Esophagus muscularis mucosa (tissue), 4 donors: ENCODE measurements at places on chromosomes 7 and 10. TPM values are rescaled to one million over a fixed set of nuclear protein-coding genes. Genes with fewer than 3 reads are reported as not detected.

PTF1A gene
- total RNA-seq, result not detected

KAZALD1 gene
- total RNA-seq, result 2.1 TPM

AKR1D1 gene
- not detected for total RNA-seq

GBF1 gene
- total RNA-seq, result 34.9 TPM

CRYGN gene
- total RNA-seq, result 1.3 TPM

GRCh38 chr10:73439605-73440312, 6.4 kb upstream of the MSS51 start:
- no peaks in the 10 kb centered on the region for H3K27me3 ChIP-seq
- H3K27ac ChIP-seq, result no peak overlapping the region
- H3K36me3 ChIP-seq, result peaks cover 19% of the 10 kb centered on the region
- H3K4me3 ChIP-seq, result no peak overlapping the region
- DNase-seq, result no peak

DNA sequence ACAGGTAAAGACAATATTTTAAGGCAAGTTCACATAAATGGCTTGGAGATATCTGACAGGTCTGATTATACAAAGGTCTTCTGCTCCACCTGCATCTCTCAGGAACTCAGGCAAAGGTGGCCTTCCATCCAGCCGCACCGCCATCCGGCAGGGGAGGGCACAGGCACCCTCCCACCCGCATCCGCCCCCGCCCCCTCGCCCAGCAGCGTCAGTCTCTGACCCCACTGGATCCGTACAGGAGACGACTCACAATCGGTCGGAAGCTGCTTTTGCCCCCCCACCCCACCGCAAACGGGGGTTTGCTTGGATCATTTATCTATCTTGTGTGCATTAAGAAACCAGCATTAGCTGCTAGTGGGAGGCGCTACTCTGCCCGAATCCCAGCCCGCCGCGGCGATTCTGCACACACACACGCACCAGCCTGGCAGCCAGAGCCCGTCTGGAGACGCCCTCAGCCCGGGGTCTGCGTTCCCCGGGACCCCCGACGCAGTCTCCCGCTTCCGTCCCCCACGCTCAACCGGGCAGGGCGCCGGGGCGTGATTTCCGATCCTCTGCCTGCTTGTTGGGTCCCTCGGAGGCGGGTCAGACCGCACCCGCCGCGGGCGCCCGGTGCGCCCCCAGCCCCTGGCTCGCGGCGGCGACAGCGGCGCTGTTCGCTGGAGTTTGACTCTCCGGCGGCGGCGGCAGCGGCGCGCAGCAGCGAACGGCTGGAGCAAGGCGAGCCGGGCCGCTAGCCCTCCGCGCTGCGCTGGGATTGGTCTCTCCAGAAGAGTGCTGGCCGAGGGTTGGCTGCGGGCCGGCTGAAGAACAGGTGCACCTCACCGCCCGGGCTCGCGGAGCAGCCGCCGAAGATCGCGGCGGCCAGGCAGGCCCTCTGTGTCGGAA, 820 bp upstream of the NRG3 start:
- H3K4me3 ChIP-seq, result peak overlapping the region; percentile 58
- peaks cover 26% of the 10 kb centered on the region for H3K4me1 ChIP-seq
- no peaks in the 10 kb centered on the region for H3K36me3 ChIP-seq
- H3K27ac ChIP-seq, result no peak overlapping the region

DNA sequence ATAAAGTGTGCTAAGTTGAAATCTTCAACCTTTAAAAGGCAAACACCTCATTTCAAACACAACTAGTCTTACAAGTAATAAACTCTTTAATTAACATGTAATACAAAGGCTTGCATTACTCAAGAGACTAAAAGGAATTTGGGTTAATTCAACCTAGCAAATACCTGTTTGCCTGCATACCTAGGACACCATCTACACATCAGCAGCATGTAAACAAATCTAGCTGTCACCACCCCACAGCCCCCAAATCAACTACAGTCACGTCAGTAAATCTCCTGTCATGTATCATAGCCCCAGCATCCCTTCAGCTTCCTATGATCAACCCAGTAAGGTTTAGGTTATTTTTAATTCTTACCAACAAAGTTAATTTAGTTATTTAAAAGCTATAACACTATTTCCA, 33.5 kb downstream of the ZNF800 start:
- peaks cover 9% of the 10 kb centered on the region for H3K36me3 ChIP-seq
- DNase-seq, result no peak
- no peak overlapping the region for H3K4me3 ChIP-seq

- no peaks in the 10 kb centered on the region for H3K36me3 ChIP-seq
- H3K27ac ChIP-seq, result no peak overlapping the region
- H3K27me3 ChIP-seq, result no peaks in the 10 kb centered on the region
- no peak overlapping the region for H3K4me3 ChIP-seq
- no peak for DNase-seq
- peaks cover 3% of the 10 kb centered on the region for H3K4me1 ChIP-seq
These were observed 346.1 kb upstream of the ANKRD30A start for GRCh38 chr10:36779238-36779846.

DNA sequence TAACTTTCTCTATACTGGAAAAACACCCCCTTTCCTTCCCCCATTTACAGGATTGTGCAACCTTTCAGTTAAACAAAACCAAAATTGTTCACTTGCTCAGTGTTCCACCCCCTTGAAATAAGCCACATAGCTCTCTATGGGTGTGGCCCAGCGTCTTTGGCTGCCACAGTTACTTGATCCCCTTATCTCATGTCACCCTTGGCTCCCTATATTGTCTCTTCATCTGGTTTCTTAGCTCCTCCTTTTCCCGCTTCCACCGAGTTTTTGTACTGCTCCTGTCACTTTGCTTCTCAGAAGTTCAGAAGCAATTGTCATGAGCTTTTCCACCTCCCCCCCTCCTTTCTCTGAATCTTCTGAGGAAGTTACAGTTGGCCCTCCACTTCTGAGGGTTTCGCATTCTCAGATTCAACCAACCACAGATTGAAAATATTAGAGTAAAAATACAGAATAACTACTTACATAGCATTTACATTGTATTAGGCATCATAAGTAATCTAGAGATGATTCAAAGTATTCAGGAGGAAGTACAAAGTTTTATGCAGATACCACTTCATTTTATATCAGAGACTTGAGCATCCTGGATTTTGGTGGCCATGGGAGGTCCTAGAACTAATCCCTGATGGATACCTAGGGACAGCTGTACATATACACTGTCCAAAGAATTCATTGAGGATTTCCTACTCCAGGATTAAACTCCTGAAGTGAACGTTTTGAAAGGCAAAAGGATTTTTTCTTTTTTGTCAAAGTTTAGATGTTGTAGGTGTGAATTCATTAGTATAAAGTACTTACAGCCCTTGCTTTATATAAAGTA, 60.4 kb downstream of the ADD3 start:
- no peak for DNase-seq
- H3K27ac ChIP-seq, result peak overlapping the region; percentile 46
- no peaks in the 10 kb centered on the region for H3K36me3 ChIP-seq
- no peak overlapping the region for H3K4me3 ChIP-seq
- no peaks in the 10 kb centered on the region for H3K27me3 ChIP-seq
- H3K4me1 ChIP-seq, result peaks cover 38% of the 10 kb centered on the region

- H3K4me1 ChIP-seq, result no peaks in the 10 kb centered on the region
- H3K36me3 ChIP-seq, result no peaks in the 10 kb centered on the region
- no peak overlapping the region for H3K4me3 ChIP-seq
- DNase-seq, result no peak
- H3K27me3 ChIP-seq, result no peaks in the 10 kb centered on the region
- no peak overlapping the region for H3K27ac ChIP-seq
These were observed 34.2 kb upstream of the TCF7L2 start for GRCh38 chr10:112915590-112916572.

DNA sequence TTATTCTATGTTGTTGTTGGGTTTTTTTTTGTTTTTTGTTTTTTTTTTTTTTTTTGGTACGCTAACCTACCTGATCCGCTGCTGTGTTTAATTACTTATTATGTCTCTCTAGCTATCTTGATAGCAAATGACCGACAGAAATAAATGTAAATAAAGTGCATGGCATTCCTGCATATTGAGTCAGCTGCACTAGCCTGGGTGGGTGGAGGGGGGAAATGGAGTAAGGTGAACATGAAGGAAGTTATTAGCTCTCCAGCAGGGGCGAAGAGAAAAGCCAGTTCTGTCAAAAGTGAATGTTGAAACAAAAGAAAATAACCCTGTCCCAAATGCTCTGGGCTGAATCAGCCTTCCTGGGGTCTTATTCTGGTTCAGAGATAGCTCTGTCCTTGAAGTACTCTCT, 210.7 kb upstream of the MDFIC start:
- no peaks in the 10 kb centered on the region for H3K36me3 ChIP-seq
- no peaks in the 10 kb centered on the region for H3K27me3 ChIP-seq
- no peak overlapping the region for H3K4me3 ChIP-seq
- H3K4me1 ChIP-seq, result no peaks in the 10 kb centered on the region

DNA sequence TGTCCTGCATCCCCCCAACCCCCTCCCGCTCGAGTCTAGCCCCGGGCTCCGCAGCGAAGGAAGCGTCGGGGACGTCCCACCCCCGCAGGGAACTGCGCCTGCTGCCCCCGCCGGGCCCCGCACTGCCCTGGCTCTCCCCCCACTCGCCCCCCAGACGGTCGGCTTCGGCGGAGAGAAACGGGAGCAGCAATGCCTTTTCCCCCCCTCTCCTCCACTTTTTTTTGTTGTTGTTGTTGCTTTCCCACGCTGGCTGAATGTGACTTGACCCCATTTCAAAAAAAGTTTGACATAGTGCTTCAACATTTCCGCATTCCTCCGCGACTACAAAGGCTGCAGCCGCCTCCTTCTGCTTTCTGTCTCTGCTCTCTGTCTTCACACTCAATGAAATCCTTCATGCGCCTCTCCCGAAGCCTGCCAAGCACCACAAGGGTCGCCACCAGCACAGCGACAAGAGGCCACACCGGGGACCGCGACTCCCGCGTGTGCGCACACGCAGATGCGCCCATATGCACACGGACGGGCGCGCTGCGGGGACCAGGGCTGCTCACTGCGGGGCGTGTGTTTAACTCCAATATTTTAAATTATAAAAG, 1.0 kb downstream of the CDK6 start:
- no peaks in the 10 kb centered on the region for H3K27me3 ChIP-seq
- H3K27ac ChIP-seq, result peak overlapping the region; percentile 96
- no peak for DNase-seq

DNA sequence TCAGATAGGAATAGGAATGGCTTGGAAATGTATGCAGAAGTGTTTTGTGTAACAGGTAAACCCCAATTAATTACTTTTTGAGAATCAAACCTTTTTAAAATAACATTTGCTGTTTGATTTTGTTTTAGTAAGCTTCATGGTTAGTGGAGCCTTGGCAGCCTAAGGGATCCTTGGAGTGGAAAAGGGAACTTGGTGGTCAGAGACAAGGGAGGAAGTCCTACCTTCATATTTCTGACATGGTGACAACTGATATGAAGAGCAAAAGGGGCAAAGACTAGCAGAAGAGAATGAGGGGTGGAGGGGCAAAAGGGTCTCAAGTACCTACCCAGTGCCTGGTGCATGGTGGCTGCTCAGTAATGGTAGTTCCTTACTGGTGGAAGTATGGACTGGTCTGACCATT, 32.3 kb downstream of the AHCYL2 start:
- no peak overlapping the region for H3K27ac ChIP-seq
- H3K4me3 ChIP-seq, result no peak overlapping the region
- DNase-seq, result no peak
- no peaks in the 10 kb centered on the region for H3K4me1 ChIP-seq
- no peaks in the 10 kb centered on the region for H3K27me3 ChIP-seq
- no peaks in the 10 kb centered on the region for H3K36me3 ChIP-seq

DNA sequence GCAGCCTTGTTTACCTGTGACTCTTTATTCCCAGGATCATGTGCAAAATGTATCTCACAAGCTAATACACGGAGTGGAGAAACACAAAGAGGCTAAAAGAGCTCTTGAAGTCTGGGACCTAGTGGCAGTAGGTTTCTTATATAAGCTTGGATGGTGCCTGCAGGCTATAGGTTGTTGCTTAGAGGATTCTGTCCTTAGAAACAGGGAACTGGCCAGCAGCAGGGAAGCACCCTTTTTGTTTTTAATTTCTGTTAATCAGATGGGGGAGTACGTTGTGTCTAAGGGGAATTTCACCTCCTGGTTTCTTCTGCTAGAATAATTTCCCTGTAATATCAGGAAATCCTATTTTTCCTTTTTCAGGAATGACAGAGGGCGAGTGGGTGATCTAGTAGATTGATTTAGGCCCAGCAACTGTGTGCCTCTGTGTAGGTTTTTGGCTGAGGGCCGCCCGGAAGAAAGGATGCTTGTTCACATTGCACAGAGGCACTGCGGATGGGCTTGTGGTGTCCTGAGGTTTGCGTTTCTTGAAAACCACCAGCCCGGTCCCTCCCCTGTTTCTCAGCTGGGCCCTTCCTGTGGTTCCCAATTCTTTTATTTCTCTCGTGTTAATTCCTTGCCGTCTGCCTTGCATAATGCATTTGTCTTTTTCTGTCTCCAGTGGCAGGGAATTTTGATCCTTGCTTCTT, 158.0 kb downstream of the CAMK1D start:
- no peak overlapping the region for H3K27ac ChIP-seq
- H3K4me1 ChIP-seq, result no peaks in the 10 kb centered on the region
- no peak for DNase-seq
